A549 (cell line): ENCODE measurements at places on chromosomes 1 and 21. TPM values are rescaled to one million over a fixed set of nuclear protein-coding genes. Genes with fewer than 3 reads are reported as not detected.

GRCh38 chr1:176931526-176931925 is 233.0 kb downstream of the ASTN1 start:
- no peak for DNase-seq

DNA sequence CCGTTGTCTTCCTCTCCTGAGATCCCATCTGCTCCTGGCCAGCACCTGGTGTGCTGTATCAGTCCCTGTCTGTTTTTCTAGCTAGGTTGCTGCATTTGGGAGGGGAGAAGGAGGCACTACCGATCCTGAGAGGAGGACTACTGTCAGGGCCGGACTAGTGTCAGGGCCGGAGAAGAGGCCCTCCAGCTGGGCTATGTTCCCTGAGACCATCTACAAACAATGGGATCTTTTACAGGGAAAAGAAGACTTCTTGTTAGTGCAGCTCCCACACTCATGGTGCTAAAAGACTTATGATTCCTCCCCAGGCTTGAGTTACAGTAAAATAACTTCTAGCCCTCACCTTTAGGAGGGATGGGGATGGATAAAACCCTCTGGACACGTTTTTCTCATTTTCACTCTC is 141.0 kb upstream of the TNR start:
- no peak for DNase-seq

- DNase-seq: no peak
These were observed 927.2 kb downstream of the BRINP3 start for GRCh38 chr1:189550498-189550897.

DNA sequence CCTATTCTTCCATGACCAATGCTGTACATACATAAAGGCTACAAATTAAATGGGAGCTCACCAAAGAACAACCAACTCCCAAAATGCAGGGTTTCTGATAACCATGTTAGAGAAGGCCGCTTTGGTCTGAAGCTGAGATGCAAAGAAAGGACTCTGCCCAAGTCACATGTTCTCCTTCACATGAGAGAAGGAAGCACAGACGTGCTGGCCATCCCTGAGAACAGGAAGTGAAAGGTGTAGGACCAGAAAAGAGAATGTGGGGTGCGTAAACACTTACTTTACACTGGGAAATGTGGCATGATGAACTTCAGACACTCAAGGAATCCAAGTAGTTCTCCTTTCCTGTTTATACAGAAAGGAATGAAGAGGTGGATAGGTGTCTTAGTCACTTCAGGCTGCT is 31.7 kb upstream of the TADA1 start:
- no peak for DNase-seq

DNA sequence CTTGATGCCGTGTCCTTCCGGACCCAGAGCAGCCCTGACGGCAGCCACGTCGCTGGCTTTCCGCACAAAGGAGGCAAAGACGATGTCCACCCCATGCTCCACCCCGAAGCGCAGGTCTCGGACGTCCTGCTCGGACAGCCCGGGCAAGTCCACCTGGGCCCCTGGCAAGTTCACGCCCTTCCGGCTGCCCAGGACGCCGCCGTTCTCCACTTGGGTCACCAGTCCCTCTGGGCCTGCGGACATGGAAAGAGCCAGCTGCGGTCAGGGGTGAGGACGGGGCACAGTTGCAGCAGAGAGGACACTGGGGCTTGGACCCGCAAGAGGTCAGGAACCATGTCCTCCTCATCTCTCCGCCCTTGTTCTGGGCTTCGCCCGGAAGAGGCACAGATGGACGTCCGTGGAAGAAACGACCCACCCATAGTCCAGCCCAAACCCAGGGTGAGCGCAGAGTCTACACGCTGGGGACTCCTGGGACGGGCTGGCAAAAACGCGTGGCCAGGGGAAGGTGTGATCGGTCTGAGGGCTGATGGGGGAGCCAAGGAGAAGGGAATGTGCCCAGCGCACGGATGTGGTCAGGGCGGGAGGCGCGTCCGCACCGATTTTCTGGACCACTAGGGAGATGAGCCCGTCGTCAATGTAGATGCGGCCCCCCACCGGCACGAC is 6.6 kb downstream of the PKLR start:
- no peak for DNase-seq

DNA sequence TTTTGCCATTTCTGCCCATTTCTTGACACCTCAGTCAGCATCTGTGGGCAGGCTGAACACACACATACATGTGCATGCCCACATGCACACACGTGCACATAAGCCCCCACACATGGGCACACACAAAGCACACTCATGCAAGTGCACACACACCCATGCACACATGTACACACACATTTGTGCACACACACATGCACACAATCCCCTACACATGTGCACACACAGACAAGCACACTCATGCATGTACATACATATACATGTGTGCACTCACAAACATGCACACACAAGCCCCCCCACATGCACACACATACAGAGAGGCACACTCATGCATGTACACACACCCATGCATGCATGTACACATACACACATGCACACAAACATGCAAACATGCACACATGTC is 83.5 kb upstream of the ACTRT2 start:
- DNase-seq: no peak

GRCh38 chr1:179599623-179600249 is 8.1 kb downstream of the TDRD5 start:
- peak; percentile 20 for DNase-seq

DNA sequence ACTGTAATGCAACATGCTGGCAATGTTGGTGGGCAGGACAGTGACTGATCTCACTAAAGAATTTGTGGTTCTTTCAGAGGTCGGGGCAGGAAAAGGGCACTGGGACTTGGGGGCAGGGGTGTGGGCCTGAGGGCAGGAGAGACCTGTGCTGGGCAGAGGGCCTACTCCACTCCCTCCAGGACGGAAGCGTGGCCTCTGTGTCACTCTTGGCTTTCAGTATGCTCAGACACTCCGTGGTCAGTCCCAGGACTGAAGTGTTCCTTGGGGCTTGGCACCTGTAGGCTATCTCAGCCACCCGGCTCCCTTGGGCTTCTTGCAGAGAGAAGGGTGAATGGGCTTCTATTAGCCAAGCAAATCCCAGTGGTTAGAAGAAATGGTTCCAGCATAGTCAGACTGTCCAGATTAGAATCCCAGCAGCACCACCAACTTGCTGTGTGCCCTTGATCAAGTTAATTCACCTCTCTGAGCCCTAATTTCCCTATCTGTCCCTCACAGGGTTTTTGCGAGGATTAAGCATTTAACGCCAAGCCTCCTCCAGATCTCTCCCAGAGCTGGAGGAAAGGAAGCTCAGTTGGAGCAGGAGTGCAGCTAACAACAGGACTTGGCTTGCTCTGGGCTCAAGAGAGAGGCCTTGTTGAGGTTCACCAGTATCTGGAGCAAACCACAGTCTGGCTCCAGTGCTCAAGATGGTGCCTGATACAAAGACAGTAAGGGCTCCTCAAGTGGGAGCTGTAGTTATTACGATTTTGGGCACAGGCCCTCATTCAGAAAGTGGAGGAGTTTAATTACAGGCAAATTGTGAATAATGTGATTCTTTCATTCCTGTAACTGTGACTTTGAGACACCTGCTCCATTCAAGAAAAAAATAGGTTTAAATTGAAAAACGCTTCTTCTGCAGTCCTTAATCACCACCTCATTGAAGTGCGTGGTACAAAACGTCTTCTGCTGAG is 57.7 kb upstream of the LRP8 start:
- DNase-seq: no peak

DNA sequence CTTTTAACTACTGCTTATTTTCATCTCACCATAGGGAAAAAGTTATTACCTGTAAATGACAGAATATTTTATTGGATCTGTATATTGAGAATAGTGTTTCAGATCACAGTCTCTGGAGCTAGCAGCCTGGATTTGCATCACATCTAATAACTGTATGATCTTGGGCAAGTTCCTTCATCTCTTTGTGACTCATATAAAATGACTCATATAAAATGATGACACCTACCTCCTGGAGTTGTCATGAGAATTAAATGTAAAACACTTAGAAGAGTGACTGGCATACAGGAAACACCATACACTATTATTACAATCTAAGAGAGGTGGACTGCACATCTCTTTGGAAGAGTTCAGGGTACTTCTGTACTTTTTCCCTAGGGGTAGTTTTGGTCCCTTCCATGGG is 421.3 kb downstream of the NEGR1 start:
- DNase-seq: no peak

GRCh38 chr1:206898089-206898914 is 1.1 kb downstream of the IL24 start:
- peak; percentile 35 for DNase-seq

DNA sequence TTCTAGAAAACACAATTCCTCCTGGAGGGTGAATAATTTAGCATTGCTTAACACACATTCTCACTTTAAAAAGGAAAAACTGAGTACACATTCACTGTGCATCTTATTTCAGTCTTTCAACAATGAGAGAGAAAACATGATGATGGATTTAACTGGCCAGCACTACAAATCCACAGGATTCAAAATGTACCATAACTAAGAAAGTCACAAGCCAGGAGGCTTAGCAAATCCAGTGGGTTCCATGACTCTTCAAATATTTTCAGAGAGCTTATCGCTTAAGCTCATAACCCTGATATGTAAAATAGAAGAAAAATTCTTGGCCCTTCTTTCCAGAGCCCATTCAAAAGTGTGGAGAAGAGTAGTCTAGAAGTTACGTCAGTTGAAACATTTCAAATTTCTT is 820.3 kb downstream of the LTN1 start:
- no peak for DNase-seq

GRCh38 chr1:231796141-231796540 is 169.6 kb downstream of the DISC1 start:
- DNase-seq: no peak

DNA sequence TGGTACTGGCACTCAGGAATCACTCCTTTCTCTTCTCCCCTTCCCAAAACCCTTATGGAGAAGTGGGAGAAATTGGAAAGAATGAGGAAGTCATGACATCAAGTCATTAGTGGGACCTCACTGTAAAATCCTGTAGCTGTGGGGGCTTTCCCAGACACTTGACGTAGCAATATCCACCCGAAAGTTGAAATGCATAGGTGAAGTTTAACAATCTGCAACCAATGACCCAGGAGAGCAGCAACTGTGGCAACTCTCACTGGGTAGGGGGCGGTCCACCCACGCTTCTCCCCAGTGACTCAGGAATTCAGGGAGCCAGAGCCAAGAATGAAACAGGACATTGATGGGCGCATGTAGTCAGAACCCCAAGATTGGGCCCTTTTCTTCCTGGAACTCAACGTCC is 27.0 kb downstream of the ABCA4 start:
- no peak for DNase-seq

DNA sequence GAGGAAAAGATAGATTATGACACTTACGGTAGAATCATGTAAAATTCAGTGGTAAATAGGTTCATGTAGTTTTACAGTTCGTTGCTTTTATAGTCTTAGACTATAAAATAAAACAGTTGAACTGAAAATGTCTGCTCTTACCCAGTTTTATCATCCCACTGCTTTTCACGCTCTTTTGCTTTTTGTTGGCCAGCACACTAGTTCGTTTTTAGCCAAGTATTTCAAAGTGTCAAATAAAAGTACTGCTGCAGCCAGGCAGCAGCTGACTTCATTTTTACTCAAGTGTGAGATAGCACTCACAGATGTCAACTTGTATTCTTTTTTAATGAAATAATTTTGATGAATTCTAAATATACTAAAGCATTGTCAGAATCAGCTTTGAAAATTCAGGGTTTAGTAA is 18.5 kb upstream of the BTG3 start:
- no peak for DNase-seq

- DNase-seq: no peak
These were observed 8.3 kb upstream of the KCNAB2 start for GRCh38 chr1:6037338-6037762.

- DNase-seq: no peak
These were observed 7.5 kb downstream of the SLX9 start for GRCh38 chr21:44947111-44947929.

DNA sequence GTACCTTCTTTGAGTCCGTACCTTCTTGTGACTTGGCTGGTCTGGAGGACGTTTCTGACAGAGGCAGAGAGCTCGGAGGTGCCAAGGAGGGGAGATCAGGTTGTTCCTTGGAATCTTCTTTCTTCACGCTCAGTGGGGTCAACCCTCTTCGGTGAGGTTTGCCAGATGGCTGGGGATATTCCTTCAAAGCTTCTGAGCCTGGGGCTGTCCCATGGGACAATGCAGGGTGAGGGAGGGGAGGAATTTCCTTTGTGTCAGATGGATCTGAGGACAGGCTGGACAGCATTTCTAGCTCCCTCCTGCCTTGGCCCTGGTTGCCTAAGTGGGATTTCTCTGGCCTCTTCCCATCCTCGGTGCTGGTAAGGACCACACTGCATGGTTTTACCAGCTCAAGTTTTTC is 95.5 kb upstream of the EDN2 start:
- no peak for DNase-seq

- DNase-seq: no peak
These were observed 733.9 kb upstream of the CHRM3 start for GRCh38 chr1:238652346-238652968.

The OR2T11 gene
- not detected in 3 replicates for polyA plus RNA-seq

The PTAFR gene
- 0.17 to 0.24 TPM (median 0.17 TPM) in 3 replicates for polyA plus RNA-seq

The TNFAIP8L2 gene
- polyA plus RNA-seq: not detected in 3 replicates

The PRR9 gene
- not detected in 3 replicates for polyA plus RNA-seq

The SYF2 gene
- 36.0 to 39.7 TPM (median 38.6 TPM) in 3 replicates for polyA plus RNA-seq

The KRTAP11-1 gene
- polyA plus RNA-seq: not detected in 3 replicates

The OR6K3 gene
- not detected in 3 replicates for polyA plus RNA-seq

The PDZK1IP1 gene
- polyA plus RNA-seq: 6.4 to 9.4 TPM (median 6.9 TPM) in 3 replicates

The OR2T34 gene
- not detected in 3 replicates for polyA plus RNA-seq
